Hematopoietic multipotent progenitor cell treated with erythropoietin and hydrocortisone succinate and interleukin-3 and kit ligand, for 17 days (in vitro differentiated cells): ENCODE measurements at places on chromosomes 3 and 15.

DNA sequence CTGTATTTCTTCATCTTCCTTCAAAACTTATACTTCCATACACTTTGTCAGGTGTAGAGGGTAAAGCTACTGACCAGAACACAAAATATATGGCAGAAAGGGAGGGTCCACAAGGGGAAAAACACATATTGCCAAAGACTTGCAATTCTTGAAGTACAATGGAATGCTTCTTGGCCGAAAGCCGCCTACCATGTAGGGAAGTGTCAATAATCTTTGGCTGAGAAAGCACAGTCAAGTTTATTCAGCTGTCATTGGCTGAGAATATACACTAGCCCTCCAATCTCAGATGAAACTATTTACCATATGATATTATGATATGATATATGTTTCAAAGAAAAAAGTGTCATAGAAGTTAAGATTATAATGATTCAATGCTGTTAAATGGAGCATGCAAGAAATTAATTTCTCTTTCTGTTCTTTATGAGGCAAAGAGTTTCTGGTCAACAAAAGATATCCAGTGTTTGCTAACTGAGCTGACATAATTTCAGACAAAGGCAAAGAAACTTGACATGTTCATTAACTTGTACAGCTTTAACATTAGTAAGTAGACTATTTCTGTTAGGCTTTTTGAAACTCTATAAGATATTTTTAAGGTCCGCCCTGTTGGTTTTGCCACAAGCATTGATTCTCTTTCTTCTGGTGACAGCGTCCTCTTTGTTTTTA is 89.0 kb upstream of the LPP start:
- no peak for DNase-seq

DNA sequence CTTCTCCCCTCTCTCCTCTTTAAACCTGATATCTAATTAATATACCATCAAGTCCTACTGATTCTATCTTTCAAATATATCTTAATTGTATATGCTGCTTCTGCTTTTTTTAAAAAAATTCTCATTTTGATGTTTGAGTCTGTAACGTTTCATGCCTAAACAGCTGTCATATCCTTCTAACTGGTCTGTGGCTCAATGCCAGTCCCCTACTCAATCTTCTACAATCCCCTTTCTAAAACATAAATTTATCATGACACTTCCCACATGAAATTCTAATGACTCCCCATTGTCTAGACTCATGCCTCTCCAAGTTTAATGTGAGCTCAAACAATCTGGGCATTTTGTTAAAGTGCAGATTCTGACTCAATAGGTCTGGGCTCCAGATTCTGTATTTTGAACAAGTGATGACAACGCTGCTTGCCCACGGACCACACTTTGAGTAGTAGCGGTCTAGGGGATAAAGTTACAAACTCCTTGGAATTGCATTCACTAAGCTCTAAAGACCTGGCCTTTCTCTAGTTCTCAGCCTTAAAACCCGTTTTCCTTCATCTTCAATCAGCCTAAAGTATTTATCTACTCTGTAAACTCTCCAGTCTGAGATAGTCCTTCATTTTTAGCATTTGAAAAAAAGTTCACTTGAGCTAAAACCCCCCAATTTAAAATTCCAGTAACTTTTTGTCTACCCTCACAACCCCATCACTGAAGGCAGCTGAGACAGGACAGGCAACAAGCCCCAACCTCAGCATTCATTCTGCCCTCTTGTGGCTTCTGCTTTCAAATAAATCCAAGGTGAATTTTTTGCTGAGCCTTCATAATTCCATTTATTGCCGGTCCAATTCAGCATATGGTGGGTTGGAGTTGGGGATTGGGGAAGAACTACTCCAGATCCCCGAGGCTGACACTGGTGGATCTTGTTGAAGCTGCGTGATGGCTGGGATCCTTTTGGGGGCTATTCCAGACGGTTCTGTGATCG is 88.1 kb upstream of the THRB start:
- no peak for DNase-seq

GRCh38 chr15:40096094-40096891 is 12.4 kb downstream of the BMF start:
- DNase-seq: no peak

DNA sequence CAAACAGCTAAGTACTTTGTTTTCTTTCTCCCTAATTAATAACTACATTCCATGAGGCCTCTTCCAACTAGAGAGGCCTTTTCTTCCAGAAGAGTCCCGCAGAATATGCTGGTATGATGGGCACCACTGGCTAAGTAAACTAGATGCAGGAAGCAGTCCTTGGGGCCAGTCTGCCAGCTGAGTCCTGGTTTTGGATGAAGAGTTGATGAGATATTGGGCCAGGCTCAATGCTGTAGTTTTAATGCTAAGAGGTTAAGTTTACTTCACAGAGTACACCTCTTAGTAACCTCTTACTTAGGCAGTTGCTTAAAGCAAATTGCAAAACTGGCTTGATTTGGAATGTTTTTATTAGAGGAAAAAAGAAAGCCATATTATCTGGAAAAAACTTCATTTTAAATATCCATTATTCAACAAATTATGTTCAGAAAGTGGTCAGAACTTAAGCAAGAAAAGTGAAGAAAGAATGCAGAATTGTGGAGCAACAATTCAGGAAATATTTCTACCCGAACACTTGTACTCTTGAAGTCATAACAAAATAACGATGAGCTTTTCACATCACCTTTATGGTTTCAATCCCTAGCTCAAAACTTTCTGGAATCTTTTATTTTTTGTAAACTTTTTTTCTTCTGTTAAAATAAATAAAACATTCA is 178.4 kb upstream of the CDIN1 start:
- DNase-seq: no peak

DNA sequence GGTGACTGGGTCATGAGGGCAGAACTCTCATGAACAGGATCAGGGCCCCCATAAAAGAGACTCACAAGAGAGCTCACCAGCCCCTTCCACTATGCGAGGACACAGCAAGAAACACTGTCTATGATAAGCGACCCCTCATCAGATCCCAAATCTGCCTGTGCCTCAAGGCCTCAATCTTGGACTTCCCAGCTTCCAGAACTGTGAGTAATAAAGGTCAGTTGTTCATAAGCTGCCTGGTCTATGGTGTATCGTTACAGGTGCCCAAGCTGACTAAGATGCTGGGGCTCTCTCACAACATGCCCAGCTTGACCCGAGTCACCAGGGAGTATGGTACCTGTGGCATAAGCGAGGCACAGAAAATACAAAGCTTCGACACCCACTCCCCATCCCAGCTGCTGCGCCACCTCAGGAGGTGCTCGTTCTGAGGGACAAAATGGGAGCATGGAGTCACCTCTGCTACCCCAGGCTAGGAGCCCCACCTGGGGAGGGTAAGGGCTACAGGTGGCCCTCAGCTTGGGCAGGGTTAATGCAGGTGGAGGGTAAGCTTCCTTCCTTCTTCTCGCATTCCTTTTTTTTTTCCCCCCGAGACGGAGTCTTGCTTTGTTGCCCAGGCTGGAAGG is 234.1 kb downstream of the ADAMTS17 start:
- no peak for DNase-seq

GRCh38 chr15:40787344-40787841 is 17.6 kb downstream of the C15orf62 start:
- no peak for DNase-seq

DNA sequence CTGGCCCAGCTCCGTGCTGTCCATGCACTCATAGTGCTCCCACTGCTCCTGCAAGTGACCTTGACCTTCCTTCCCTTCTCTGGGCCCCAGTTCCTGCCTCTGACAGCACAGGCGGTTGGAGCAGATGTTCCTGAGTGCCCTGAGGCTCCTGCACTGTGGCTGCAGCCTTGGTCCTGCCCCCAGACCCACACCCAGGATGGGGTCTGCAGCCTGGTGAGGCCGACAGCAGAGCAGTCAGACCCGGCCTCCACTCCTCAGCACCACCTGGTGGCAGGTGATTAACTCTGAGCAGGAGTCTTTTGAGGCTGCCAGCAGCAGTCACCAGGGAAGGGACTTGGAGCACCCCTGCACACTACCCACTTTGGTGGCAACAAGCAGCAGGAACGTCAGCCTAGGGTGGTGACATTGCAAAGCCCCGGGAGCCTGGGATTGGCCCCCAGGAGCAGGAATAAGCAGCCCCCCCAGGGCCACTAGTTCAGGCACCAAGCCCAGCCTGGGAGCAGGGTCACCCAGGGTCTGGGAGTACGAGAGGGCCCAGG is 64.6 kb downstream of the CYP11A1 start:
- DNase-seq: no peak

GRCh38 chr3:169627073-169627472 is 36.4 kb downstream of the MECOM start:
- DNase-seq: no peak

GRCh38 chr3:25589783-25590258 is 74.9 kb downstream of the TOP2B start:
- DNase-seq: no peak

DNA sequence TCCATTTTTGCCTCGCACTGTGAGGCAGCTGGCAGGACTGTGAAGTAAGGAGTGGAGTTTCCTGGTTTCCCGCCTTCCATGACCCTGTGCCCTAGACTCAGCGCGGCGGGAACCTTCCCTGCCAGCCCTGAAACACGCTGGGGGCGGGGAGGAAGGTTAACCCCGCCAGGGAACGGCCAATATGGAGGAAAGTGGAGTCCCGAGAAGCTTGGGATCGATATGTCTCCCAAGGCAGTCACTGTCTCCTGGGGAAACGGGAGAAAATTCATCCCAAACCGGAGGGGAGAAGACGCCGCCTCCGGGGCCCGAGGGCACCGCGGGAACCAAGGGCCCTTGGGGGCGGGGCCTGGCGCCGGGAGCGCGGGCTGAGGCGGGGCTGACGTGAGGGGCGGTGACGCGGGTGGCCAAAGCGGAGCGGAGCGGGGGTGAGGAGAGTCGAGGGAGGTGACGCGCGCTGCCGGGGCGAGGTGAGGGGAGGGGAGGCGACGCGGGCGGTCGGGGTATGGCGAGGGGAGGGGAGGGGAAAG is at the start of gene HMCES:
HMCES (plus strand) TSS at position 432 of the 527 bp plus-strand sequence. CDS start 863 bp downstream, outside the sequence.
- peak; percentile 86 for DNase-seq

DNA sequence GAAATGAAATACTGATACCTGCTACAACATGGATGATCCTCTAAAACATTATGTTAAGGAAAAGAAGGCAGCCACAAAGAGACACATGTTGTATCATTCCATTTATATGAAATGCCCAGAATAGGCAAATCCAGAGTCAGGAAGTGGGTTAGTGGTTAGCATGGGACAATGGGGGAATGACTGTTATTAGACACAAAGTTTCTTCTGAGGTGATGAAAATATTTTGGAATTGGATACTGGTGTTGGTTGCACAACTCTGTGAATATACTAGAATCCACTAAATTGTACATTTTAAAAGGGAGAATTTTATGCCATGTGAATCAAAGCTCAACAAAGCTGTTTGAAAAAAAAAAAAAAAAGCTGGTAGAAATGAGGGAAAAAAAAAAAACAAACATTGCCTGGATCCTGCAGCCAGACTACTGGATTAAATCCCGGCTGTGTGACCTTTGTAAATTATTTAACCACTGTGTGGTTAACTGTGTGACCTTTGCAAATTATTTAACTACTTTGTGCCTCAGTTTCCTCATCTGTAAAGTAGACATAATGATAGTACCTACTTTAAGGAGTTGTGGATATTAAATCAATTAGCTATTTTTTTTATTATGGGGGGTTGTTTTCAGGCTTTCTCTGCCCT is 75.6 kb upstream of the PRICKLE2 start:
- DNase-seq: no peak

GRCh38 chr3:126516152-126516935 is 1.2 kb downstream of the UROC1 start:
- DNase-seq: no peak

DNA sequence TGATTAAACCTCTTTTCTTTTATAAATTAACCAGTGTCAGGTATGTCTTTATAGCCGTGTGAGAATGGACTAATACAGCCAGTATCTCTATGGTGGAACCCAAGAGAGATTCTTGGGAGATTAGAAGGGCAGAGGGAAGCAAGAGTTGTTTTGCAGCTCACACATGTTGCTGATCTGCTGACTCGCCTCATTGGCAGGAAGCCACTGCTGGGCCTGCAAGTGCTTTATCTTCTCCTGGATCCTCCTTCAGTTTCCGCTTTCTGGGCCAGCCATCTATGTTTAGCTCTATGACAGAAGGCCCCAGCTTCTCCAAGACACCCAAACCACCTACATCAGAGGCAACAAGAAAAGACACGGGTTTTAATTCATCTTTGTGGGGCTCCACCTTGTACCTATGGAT is 23.4 kb upstream of the GALNT15 start:
- DNase-seq: no peak

DNA sequence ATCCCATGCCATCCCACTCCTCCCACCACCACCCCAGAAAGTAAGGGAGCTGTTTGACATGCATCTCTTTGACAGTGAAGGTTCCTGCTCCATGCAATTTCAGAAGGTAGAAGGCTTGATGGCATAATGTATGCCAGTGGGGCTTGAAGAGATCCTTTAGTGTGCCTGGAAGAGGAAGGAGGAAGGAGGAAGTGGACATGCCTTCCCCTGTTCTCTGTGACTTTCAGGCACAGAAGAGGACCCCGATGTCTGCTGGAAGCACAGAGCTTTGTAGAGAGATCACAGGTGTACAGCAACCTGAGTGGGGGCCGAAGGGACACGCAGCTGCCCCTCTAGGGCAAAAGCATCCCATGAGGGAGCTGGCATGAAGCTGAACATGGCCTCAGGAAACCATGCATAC is 171.6 kb downstream of the CD47 start:
- DNase-seq: no peak

- no peak for DNase-seq
Observed at GRCh38 chr3:95934181-95934580, 880.2 kb upstream of the EPHA6 start.

GRCh38 chr3:126539558-126540250 is 15.7 kb downstream of the CHST13 start:
- no peak for DNase-seq

GRCh38 chr15:67186226-67186649 is 68.2 kb downstream of the AAGAB start:
- DNase-seq: no peak

- no peak for DNase-seq
Observed at GRCh38 chr3:126570103-126570541, 11.4 kb upstream of the C3orf22 start.

DNA sequence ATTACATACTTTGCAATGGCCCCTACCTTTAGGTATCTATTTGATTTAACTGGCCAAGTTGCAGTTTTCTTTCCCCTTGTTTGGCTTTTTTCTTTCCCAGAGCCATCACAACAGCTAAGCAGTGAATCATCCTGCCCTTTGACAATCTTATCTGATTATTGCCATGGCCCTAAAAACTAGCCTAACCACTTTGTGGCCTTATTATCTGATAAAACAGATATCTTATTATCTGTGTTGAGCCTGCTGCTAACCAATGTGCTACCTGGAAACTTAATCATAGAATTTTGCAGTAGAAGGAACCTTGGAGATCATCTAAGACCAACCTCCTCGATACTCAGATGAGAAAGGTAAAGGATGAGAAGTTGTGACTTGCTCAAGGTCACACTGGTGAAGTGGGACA is 37.1 kb downstream of the EIF4E3 start:
- DNase-seq: no peak
